ENCODE measurements at places on chromosomes 11 and 22.

GRCh38 chr22:43424666-43425630 lies 13.1 kb downstream of the MPPED1 start:
- no peak for DNase-seq

- no peak for DNase-seq
Observed at GRCh38 chr11:67498544-67498972, 6.6 kb downstream of the PITPNM1 start.

DNA sequence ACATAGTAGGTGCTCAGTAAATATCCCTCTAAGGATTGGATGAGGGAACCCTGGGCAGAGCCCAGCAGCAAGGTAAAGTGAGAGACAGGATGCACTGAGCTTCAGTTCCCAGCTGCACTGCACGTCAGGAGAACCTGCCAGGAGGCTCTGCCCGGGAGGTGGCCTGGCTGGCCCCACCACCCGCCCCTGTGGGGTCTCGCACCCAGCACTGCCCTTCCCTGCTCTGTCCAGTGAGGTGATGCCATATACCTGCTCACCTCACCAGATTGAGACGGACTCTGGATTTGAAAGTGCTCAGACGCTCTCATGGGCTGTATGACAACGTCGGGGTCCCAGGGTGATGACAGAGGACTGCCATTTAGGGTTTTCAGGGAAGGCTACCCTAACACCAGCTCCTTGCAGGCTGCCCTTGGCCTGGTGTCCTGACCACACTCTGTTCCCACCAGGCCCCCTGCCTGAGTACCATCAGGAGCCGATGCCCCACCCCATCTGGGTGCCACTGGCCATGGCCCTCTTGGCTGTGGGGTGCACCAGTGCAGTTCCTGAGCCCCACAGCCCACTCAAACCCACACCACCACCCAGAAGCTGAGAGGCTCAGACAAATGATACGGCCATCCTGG lies 61.7 kb upstream of the FGF3 start:
- no peak for DNase-seq

GRCh38 chr11:61295596-61295926 lies 445 bp upstream of the VWCE start:
- DNase-seq: no peak

DNA sequence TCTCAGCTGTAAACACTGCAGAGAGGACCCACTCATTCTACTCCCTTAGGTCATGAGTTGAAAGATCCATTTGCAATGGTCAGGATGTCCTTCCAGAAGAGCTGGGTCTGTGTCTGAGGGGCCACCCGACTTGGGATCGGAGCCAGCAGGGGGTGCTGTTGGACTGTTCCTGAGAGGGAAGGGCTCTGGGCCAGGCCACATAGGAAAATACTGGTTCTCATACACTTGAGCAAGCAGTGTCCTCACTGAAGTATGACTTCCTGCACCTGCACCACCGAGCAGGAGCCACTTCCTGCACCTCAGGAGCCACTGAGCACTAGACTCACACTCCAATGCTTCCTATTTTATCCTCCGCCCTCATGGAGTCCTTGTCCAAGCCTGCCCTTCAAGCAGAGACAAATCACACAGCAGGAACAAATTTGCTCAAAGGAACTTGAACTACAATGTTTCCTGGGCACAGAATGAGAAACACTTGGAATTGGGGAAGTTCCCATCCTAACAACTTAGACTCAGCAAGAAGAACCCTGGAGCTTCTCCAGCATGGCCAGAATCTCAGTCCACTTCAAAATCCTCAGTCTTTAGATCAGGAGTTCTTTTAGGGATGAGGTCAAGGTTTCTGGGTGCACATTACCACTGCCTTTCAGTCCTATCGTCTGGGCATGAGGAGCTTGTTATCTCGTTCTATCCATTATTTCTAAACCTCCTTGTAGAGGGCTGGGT lies 36.6 kb upstream of the VPREB1 start:
- peak; percentile 88 for DNase-seq

DNA sequence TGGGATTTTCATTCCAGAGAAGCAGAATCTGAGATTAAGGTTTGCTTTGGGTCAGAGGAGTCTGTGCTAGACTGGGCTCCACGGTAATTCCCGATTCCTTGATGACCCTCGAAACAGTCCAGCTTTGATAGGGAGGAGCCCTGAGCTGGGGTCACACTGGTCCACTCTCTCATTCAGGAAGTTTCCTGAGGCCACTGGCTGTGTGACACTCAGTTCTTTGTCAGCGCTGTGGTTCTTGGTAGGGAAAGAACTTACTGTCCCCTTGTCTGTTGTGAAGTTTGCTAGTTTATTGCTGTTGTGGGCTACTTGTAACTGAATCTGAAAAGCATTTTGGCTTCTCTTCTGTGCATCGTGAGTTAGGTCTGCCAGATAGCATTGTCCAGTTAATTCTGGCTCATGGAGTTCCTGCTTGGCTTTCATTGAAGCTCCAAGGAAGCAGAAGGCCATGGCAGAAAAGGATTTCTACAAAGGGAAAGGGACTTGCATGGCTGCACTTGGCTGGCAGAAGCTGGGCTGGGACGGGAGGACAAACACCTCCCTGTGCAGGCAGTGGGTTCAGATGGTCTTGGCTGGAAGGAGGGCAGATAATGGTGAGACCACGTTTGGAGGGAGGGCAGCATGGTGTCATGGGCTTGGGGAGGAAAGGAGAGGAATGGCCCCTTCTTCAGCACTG lies 23.3 kb downstream of the BCR start:
- no peak for DNase-seq

- peak; percentile 74 for DNase-seq
Observed at GRCh38 chr22:32660292-32660691, 141.2 kb upstream of the TIMP3 start.

GRCh38 chr22:44188986-44189630 lies 8.4 kb downstream of the PARVG start:
- DNase-seq: no peak

- no peak for DNase-seq
Observed at GRCh38 chr22:30227438-30228228, 18.9 kb downstream of the LIF start.

DNA sequence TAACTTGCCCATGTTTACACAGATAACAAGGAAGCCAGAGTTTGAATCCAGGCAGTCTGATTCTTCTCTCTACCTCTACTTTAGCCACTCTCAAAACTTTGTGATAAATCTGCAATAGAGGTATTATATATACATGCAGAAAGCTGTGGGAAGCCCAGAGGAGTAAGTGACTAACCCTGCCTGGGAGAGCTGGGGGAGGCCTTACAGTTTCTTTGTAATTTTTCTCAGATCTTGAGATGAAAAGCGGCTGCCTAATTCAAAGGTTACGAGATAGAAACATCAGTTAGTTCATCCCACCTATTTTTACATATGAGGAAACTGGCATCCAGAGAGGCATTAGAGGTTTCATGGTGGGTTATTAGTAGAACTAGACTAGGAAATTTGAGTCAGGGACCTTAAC lies 4.9 kb downstream of the STIM1 start:
- DNase-seq: no peak

GRCh38 chr22:22424956-22425355 lies 83.6 kb downstream of the ZNF280B start:
- DNase-seq: no peak

GRCh38 chr11:46675288-46675851 lies 25.0 kb downstream of the ARHGAP1 start:
- DNase-seq: no peak

DNA sequence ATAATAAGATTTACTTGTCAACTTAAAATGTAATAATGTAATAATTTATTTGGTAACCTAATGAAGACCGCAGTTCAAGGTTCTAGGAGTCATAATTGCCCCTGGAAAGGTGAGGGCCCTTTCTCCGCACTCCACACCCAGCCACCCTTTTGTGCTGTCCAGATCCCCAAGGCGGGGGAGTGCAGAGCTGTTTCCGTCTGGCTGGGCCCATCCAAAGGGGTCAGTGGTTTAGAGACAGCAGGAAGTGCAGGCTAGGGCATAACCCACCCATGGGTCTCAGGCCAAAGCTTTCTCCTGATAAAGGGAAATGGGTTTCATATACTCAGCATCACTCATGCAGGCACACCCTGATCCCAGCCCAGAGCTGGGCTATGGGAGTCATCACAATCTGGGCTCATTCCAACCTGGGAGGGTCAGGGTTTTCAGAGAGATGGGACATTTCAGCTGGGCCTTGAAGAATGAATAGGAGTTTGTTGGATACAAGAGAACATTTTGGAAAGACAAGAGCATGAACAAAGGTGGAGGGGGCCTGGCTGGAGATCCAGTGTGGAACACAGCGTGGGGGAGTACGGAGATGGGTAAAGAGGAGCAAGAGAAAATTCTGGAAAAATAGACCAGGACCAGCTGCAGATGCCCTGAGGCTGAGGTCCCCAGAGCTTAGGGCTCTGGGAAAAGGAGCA lies 432.2 kb downstream of the TBC1D22A start:
- no peak for DNase-seq

DNA sequence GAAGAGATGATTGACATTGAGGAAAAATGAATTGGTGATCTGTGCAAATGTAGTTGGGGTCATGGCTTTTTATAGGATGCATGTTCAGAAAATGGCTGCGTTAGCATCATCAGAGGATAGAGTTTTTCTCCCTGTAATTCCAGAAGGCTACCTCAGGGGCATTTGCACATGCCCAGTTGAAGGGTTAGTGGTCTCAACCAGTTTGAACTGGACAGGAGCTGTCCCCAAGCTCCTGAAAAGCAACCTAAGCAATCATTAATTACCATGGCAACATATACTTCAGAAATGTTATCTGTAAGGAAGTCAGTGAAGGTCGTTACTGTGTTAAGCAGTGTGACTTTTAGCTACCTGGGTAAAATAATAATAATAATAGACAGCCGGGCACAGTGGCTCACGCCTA lies 29.3 kb downstream of the TUG1 start:
- DNase-seq: no peak

DNA sequence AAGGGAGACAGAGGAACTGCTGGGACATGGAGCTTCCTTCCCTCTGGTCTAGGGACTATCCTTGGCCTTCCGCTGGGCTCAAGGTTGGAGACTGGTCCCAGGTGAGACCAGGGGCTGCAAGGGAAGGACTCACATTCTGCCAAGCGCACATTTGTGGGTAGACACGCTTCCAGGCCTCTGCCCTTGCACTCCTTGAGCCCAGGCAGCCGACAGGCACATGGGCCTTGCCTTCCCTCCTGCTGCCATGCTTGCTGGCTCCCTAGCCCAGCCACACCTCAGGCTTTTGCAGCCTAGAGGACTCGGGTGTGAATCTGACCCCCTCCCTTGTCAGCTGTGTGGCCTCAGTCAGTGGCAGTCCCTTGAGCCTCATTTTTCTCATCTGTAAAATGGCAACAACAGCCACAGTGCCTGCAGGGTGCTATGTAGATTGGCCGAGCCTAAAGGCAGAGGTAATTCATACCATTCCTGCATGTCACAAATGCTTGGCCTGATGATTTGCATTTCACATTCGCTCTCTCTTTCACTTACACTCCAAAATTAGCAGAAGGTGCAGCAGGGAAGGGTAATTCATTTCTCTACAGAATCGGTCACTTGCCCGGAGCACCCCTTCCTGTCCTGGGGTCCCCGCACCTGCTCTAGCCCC lies 57.6 kb upstream of the NECTIN1 start:
- no peak for DNase-seq

DNA sequence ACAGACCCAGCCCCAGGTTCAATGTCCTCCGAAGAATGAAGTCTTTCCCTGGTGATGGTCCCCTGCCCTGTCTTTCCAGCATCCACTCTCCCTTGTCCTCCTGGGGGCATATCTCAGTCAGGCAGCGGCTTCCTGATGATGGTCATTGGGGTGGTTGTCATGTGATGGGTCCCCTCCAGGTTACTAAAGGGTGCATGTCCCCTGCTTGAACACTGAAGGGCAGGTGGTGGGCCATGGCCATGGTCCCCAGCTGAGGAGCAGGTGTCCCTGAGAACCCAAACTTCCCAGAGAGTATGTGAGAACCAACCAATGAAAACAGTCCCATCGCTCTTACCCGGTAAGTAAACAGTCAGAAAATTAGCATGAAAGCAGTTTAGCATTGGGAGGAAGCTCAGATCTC lies 14.1 kb downstream of the APOL1 start:
- DNase-seq: no peak

GRCh38 chr11:96229354-96229977 lies 113.5 kb downstream of the MAML2 start:
- no peak for DNase-seq

GRCh38 chr11:36380296-36381014 lies 84.4 kb downstream of the PRR5L start:
- DNase-seq: no peak

- no peak for DNase-seq
Observed at GRCh38 chr22:44882226-44882905, 127.4 kb downstream of the PHF21B start.

DNA sequence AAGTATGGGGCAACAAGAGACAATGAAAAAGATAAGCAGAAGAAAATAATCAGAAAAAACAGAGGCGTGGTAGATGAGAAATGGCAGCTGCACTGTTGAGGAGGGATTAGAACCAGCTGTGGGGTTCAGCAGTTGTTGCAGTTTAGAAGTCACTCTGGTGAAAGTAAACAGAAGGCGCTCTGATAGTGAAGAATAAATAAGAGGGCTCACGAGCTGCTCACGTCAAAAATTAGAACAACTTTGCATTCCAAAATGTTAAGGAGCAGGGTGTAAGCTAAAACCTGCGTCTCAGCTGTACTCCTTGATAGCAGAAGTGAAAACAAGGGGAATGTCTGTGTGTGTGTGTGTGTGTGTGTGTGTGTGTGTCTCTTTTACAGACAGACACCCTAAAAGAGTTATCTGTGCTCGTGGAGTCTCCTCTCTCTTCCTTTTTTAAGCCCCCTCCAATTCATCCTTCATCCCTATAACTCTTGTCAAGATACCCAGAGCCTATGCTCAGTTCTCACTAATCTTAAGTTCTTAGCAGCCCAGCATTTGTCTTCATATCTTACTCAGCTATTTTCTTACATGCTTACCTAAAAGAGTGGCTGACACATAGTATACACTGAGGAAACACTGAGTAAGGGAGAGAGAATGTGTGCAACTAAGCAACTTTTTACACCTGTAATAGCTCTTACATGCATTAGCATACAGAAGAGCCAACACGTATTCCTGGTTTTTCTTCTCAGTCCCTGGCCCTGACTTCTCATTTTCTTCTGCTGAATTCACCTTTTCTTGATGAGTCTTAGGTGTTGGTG lies 8.9 kb downstream of the TTC17 start:
- DNase-seq: no peak

DNA sequence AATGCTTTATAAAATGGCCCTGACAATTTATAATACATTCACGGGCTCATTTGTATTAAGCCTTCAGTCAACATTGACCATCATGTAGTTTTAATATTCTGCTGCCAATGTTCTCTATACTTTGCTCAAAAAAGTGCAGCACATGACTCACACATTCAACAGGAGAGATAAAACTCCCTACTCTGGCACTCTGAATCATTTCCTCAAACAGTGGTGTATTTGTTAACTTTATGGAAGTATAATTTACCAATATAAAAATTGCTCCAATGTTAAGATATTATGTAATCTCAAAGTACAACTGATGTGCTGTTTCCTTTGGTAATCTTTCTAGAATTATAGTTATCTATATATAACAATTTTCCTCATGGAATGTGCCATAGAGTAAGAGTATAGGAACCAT lies 39.9 kb downstream of the MAML2 start:
- DNase-seq: no peak

GRCh38 chr11:69300120-69301060 lies 6.4 kb downstream of the MYEOV start:
- no peak for DNase-seq

GRCh38 chr11:19199048-19199447 lies 2.7 kb downstream of the CSRP3 start:
- no peak for DNase-seq

GRCh38 chr11:73968356-73968966 lies 14.2 kb downstream of the UCP2 start:
- no peak for DNase-seq

- DNase-seq: no peak
Observed at GRCh38 chr11:83019888-83020579, 51.7 kb downstream of the RAB30 start.
